Pulmonary artery endothelial cell (primary cell): ENCODE measurements at places on chromosomes 4 and X. TPM values are rescaled to one million over a fixed set of nuclear protein-coding genes. Genes with fewer than 3 reads are reported as not detected.

DNA sequence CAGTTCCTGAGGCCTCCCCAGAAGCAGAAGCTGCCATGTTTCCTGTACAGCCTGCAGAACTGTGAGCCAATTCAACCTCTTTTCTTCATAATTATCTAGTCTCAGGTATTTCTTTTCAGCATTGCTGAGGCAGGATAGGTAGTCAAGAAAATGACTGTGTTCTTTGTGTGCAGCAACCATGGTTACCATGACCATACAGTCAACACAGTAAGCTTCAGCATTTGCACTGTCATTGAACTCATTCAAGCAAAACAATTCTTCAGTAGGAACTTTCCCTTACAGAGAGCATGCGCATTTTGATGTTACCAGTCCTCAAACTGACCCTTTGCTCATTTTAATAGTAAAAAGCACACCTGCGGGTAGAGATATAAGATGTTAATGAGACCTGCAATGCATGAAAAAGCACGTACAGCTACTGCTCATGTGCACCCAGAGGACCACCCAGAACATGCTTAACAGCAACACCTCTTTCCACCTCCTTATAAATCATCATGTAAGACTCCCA lies 180.8 kb downstream of the PRKX start:
- no peak for DNase-seq

GRCh38 chrX:10071451-10072144 lies 85.2 kb upstream of the CLCN4 start:
- no peak for DNase-seq

- DNase-seq: no peak
These were observed 257.2 kb downstream of the FBXW7 start for GRCh38 chr4:152278505-152279233.

- DNase-seq: no peak
These were observed 95.8 kb downstream of the SH3KBP1 start for GRCh38 chrX:19791562-19791961.

DNA sequence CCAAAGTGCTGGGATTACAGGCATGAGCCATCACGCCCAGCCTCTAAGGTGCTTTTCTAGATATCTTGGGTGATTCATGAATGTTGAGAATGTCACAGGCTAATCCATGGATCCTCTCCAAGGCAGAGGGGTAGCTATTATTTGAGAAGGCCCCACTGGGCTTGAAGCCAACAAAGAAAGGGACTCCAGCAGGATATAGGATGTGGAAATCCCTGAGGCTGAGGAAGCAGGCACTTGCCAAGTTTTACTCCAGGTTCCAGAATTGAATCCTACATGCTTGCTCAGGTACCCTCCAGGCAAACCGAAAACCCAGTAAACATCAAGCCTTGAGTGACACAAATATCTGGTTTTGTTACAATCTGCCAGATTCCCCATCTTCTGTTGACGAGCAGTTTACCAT lies 15.8 kb downstream of the NLGN3 start:
- no peak for DNase-seq

DNA sequence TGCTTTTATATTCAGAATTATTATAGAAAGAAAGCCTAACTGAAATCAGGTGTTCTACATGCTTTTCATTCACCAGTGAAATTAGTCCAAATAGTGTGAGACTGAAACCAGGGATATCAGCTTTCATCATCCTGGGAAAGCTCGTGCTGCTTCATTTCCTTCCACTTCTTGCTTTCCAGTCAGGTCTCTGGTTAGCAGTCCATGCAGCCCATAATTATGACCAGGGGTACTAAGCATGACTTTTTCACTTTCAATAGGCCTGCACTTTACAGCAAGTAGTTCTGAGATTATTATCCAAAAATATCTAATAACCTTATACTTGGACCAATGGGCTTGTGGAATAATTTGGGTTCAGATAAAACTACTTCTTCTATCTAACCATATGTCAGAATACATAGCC lies 673.2 kb upstream of the MAGEB2 start:
- DNase-seq: no peak

- DNase-seq: no peak
These were observed 225.1 kb upstream of the PRKX start for GRCh38 chrX:3938587-3938986.

DNA sequence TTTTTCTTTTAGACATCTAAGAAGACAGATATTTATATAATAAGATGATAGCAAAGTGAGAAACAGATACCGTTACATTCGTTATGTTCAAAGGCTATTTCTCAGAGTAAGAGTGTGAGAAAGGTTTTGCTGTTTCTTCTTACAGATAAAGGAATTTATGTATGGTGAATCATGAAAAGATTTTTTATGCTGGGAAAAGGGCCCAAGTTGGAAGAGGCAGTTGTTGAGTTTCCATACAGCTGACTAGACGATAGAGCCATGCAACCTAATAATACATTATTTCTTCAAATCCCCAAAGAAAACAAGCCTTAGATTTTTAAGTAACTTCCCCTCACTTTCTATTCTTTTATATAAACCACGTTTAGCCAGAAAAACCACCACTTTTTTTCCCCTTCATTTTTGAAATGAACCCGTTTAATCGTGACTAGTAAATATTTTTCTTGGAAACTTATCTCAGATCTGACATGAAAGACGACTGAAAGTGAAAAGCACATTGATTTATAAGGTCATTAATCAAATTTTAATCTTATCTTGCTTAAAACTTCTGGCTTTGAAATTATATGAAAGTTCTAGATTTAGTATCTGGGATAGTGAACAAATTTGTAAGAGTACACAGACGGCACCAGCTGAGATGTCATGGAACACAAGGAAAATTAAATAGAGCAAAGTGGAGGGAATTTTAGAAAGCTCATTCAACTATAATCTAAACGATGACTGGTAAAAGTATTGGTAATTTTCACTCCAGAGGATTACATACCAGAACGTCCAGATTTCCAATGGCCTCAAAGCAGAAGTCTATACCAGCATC lies 10.9 kb downstream of the ADH6 start:
- DNase-seq: no peak

- DNase-seq: no peak
These were observed 5.6 kb downstream of the PRDM8 start for GRCh38 chr4:80202741-80203553.

GRCh38 chrX:149570668-149571067 lies 16.6 kb downstream of the MAGEA9B start:
- DNase-seq: no peak

DNA sequence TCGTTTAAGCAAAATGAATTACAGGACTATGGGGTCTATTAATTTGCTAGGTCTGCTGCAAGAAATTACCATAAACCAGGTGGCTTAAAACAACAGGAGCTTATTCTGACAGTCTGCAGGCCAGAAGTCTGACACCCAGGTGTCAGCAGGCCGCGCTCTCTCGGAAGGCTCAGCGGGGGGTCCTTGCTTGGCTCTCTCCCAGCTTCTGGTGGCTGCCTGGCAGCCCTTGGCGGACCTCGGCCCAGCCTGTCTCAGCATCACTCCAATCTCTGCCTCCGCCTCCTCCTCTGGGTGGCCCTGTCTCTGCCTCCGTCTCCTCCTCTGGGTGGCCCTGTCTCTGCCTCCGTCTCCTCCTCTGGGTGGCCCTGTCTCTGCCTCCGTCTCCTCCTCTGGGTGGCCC lies 580.5 kb upstream of the FAT1 start:
- no peak for DNase-seq

- DNase-seq: no peak
These were observed 1.4 kb upstream of the FAM53A start for GRCh38 chr4:1685235-1686150.

The HS3ST1 gene
- total RNA-seq: 2.5 and 5.3 TPM in 2 replicates

The AFM gene
- total RNA-seq: not detected in 2 replicates

The SULT1B1 gene
- 49.4 and 55.5 TPM in 2 replicates for total RNA-seq

The CXCL3 gene
- total RNA-seq: 1.2 and 1.5 TPM in 2 replicates

The CSAG3 gene
- total RNA-seq: not detected in 2 replicates
